ENCODE measurements at places on chromosomes 13 and 19. TPM values are rescaled to one million over a fixed set of nuclear protein-coding genes. Genes with fewer than 3 reads are reported as not detected.

The IGFL1 gene
- total RNA-seq = not detected

The FAM216B gene
- total RNA-seq = not detected

The CPT1C gene
- 0.47 TPM for total RNA-seq

The DYRK1B gene
- total RNA-seq = 18.9 TPM

The FPR2 gene
- not detected for total RNA-seq

The HDGFL2 gene
- total RNA-seq = 17.2 TPM

The CYP4F8 gene
- total RNA-seq = not detected

The ZNF844 gene
- total RNA-seq = 22.2 TPM

The MAP1S gene
- 18.1 TPM for total RNA-seq

The ENOX1 gene
- not detected for total RNA-seq

The CLDN10 gene
- total RNA-seq = not detected

The OR10H2 gene
- not detected for total RNA-seq

The CIC gene
- 114 TPM for total RNA-seq

The MUC16 gene
- under 0.01 TPM for total RNA-seq

The GRK1 gene
- total RNA-seq = not detected

The ANKRD24 gene
- total RNA-seq = 0.59 TPM

The ZNF850 gene
- total RNA-seq = 0.77 TPM

The CYP2A6 gene
- total RNA-seq = not detected

The NDUFA13 gene
- 156 TPM for total RNA-seq

The ZNF626 gene
- 6.8 TPM for total RNA-seq

The MED25 gene
- 67.2 TPM for total RNA-seq

The FFAR1 gene
- total RNA-seq = not detected

The ZNF790 gene
- total RNA-seq = 2.9 TPM

The ZNF737 gene
- 11.7 TPM for total RNA-seq

The HIPK4 gene
- total RNA-seq = 0.11 TPM

The DPF1 gene
- not detected for total RNA-seq

The DZIP1 gene
- total RNA-seq = not detected

The S1PR4 gene
- total RNA-seq = 70.2 TPM
